ENCODE measurements at places on chromosomes 13 and 19.

GRCh38 chr19:5993648-5994358 lies 15.9 kb upstream of the RANBP3 start:
- DNase-seq, result no peak

- DNase-seq, result no peak
Observed at GRCh38 chr19:55014714-55015113, 23.4 kb downstream of the GP6 start.

DNA sequence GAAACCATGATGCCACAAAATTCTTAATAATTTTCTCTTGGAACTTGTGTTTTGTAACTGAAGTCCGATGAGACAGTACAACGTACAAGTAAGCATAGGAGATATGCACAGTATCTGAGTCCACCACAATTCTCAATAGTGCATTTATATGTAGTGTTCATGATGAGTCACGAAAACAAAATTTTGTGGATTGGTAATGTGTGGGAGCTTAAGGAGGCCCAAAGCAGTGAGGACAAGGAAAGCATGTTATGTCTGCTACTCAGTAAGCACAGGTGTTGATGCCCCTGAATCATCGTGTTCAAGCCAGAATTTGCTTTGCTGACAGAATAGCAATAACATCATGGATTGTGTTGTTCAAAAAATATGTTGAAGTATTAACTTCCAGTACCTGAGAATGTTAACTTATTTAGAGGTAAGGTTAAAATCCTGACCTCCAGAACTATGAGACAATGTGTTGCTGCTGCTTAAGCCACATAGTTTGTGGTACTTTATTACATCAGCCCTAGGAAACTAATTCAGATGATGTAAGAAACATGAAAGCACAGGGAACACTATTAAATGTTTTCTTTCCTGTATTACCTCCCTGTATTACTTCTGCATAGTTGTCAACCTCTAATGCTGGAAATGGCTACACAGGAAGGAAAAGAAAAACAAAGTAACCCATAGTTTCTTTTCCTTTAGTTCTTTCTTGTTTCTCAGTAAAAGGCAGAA lies 201.3 kb downstream of the SLITRK6 start:
- DNase-seq, result no peak

- DNase-seq, result peak; percentile 3
Observed at GRCh38 chr13:21365574-21365973, 93.5 kb downstream of the ZDHHC20 start.

DNA sequence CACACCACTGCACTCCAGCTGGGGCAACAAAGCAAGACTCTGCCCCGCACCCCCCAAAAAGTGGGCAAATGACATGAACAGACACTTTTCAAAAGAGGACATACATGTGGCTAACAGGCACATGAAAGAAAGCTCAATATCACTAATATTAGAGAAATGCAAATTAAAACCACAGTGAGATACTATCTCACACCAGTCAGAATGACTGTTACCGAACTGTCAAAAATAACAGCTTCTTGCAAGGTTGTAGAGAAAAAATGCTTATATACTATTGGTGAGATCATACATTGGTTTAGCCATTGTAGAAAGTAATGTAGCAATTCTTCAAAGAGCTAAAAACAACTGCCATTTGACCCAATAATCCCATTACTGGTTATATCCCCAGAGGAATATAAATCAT lies 99.5 kb upstream of the SPATA13 start:
- DNase-seq, result no peak

DNA sequence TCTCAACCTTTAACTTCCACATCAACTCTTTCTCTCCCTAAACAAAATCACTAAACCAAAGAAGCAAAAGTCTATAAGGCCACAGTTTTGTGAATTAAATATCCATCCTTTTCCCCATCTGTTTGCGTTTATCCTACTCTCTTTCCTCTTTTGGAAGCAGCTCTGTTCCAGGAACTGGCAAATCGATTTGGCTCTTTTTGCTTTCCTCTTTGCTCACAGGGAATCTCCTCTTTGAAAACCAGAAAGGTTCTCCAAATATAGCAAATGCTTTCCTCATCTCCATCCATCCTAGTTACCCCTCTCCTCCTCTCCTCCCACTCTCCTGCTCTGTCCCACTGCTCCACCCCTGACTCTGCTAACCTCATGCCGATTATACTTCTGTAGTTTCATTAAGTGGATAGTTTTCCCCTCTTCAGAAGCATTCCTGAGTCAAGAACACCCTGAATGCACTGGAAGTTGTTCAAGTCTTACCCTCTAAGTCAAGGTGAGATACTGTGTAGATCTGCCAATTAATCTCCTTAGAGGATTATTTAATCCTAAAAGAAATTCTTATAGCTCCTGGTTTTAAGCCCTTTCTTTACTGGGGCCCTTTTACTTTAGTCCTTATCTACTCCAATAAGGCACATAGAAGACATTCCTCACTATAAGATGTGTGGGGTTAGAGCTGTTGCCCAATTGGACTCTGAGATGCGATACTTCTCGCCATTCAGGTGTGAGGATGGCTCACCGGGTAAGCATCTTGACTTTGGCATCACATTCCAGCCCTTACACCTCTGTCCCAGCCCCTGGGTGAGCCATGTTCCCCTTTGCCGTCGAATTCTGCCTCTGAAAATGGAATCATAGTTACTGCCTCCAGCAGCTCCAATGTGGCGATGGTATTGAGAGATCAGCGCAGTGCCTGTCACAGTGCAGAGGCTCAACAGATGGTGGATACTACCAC lies 67.6 kb downstream of the COL4A2 start:
- no peak for DNase-seq

DNA sequence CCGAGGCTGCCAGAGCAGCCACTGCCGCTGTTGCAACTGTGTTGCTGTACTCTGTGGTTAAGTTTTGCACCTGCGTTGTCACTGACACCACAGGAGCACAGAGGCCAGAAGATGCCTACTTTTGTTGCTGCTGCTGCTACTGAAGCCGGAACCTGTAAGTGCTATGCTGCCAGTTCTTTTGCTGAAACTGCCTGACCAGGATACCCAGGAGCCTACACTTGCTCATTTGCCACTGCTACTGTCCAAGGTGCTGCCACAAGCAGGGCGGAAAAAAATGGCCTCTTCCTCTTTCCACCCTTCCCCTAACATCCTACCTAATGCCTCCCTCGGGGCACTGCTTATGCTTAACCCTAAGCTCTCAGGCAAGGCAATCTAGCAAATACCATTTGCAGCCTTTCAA lies 29.0 kb upstream of the NBEA start:
- DNase-seq, result no peak

DNA sequence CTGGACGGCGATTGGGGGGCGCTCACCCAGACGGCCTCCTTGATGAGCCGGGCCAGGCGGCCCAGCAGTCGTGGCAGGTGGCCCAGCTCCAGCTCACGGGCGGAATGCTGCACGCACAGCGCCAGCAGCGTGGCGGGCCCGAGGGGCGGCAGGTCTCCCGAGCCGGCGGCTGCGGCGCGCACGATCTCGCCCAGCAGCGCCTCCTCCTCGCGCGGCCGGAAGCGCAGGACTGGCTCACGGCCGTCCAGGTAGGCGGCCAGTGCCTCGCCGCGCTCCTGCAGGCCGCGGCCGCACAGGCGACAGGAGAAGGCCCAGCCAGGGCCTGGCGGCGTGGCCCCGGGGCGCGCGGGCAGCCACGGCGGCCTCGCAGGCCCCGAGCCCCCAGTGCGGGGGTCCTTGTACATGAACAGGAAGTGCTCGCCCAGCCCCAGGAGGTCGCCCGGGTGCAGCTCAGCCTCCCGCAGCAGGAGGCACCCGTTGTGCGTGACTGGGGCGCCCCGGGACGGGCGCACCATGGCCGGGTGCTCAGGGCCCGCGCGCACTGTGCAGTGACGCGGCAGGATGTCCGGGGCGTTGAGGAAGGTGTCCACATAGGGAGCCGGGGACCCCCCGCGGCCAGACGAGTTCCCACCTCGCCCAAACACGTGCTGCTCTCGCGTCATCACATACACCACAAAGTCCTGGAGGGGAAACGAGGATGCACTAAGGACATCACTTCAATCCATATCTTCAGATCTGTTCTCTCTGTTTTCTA lies 9.6 kb upstream of the MAMSTR start:
- no peak for DNase-seq

DNA sequence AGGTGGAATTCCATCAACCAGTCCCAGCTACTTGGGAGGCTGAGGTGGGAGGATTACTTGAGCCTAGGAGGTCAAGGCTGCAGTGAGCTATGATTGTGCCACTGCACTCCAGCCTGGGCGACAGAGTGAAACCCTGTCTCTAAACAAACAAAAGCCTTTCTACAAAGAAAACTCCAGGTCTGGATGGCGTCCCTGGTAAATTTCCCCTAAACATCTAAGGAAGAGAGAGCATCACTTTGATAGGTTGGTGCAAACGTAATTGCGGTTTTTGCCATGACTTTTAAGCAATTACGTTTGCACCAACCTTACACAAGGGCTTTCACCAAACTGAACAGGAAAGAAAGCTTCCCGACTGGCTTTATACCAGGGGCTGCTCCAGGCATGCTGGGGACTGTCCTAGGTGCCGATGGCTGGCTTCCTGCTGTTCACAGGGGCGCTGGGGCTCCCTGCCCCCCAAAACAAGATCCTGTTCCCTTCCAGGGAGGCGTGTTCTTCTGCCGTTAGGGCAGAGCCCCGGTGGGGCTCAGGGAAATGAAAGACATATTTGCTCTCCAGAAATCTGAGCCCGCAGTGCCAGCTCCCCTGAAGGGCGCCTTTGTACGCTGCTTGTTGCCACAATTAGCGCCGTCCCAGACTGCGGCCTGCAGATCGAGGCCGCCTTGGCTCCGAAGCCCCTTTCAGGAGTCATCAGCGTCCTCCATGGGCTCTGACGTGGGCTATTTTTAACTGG lies 38.7 kb upstream of the KLF2 start:
- no peak for DNase-seq

DNA sequence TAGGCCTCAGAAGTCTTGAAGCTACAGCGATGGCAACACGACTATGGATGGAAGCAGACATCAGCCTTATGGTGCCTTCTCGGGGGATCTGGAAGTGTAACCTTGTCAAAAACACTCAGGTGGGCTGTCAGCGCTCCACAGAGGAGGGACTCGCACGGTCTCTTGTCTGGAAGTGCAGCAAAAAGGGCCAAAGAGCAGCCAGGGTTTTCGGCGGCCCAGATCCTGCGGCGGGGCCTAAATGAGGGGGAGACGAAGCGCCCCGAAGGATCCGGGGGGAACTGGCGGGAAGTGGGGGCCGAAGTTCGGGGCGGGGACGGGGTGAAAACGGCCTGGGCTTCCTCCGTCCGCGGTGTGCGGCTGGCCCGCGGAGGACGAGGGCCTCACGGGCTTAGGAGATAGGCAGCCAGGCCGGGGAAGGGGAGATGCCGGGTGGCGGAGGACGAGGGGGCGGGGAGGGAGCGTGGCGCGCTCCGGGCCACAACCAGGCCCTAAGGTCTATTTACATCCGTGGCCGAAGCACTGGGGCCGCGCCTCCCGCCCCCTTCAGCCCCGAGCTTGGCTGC lies 637 bp downstream of the RANBP3 start:
- no peak for DNase-seq

- no peak for DNase-seq
Observed at GRCh38 chr13:42740753-42741152, 40.6 kb upstream of the FAM216B start.

DNA sequence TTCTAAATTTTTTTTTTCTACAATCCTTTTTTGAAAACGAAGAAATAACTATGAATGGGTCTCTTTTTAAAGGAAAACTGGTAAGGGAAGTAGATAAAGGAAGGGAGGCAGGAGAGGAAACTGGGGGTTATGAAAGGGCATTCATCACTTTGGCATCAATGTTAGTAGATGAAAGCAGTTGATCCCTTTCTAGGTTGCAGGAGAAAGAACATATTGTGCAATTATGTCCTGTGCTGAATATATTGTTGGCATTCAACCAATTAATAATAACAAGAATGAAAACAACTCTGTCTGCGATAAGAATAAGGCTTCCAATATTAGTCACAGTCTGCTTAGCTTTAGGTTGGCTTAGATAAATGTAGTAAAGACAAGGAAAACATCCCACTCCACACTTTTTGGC lies 796.8 kb upstream of the KLHL1 start:
- no peak for DNase-seq

- DNase-seq, result no peak
Observed at GRCh38 chr19:46824890-46825730, 25.5 kb downstream of the AP2S1 start.

All from stimulated activated CD8-positive, alpha-beta memory T cell treated with anti-CD3 and anti-CD28 coated beads, Interleukin-12 subunit alpha, Interleukin-12 subunit beta, amount 100 ng/mL, for 1 hour (primary cell).